Hindlimb muscle (tissue), 1 donor: ENCODE measurements at places on chromosomes 3 and 15. TPM values are rescaled to one million over a fixed set of nuclear protein-coding genes. Genes with fewer than 3 reads are reported as not detected.

- no peak for DNase-seq
Measured at GRCh38 chr15:75732177-75732808, 19.6 kb upstream of the CSPG4 start.

GRCh38 chr3:99429502-99429901, 208.9 kb upstream of the COL8A1 start:
- DNase-seq, result no peak

DNA sequence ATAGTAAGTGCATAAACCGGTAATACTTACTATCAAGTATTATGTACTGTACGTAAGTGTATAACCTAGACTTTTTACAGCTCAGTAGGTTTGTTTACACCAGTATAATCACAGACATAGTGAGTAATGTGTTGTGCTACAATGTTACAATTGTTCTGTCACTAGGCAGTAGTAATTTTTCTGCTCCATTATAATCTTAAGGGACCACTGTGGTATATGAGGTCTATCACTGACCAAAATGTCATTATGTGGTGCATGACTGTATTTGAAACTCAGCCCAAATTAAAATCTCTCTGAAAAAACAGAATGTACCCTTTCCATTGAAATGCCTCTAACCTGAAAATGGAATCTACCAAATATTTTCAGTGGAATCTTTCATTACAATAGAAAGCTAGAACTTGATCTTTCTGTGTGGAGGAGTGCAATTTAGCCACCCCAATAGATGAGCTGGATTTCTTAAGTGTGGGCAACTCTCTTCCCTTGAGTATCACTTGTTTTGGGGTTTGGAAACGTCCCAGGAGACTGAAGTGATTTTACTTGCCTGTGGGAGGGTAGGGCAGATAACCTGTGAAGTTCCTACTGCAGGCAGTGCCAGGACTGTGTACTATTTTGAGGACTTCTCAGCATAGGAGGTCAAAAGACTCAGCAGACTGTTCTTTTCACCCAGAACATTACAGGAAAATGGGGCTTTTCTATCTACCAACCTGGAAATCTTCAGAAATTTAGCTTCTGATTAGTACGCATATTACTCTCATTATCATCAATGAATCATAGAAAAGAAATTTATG, 50.9 kb downstream of the FAM98B start:
- DNase-seq, result no peak

DNA sequence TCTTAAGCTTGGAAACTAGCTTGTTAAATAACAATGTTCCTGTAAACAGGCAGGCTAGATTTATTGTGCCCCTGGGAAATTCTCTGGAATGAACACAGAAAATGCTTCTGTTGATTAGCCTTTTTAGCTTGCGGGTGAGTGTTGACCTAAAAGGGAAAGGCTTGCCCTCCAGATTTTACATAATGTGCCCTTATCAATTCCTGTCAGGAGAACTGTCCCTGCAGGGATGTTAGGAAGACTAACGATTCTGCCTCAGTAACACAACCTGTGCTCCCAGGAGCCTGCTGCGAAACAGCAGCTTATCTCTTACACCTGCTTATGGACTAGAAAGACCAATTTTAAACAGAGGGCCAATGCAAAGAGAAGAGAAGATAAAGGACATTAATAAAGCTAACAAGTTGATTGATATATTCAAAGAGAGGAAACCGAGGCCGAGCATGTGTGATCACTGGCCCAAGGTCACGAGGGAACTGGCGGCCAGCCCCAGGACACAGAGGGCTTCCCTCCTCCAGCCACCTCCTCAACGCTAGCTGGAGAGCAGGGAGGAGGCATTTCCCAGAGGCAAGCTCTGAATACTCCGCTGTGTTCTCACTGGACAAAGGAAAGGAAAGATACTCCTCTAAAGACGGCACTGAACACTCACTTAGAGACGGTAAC, 48.4 kb upstream of the TJP1 start:
- peak; percentile 7 for DNase-seq

GRCh38 chr3:102447272-102447671, 12.5 kb downstream of the ZPLD1 start:
- DNase-seq, result no peak

DNA sequence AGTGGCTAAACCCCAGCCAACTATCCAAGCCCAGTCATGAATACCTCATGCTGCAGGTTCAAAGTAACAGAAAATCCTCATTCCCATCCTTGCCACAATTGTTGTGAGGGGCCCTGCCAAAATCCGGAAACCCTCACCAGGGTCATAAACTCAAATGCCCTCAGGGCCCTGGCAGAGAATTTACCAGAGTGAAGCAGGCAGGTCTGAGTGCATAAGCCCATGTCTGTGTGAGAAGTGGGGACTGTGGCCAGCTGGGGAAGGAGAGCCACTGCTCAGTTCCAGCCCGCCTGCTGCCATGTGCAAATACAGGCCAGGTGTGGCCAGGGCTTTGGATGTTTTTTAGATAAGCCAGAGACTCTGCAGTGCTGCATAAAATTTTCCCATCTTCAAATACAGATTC, 7.0 kb downstream of the CEP152 start:
- DNase-seq, result no peak

DNA sequence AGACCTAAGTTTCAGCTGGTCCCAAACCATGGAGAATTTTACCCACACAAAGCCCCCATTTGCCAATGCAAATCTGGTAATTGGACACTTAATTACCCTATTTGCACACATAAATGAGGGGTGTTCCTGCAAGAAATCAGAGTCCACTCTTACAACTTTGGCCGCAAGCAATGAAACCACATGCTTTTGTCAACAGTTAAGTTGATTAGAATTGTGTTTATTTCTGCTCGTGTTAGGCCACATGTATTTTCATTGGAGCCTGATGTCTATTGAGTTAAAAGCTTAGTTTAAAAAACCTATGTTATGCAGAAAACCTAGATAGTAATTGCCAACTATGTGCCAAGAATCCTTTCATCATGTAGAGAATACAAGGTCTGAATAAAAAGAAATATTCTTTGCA, 153.8 kb upstream of the CMC1 start:
- no peak for DNase-seq

DNA sequence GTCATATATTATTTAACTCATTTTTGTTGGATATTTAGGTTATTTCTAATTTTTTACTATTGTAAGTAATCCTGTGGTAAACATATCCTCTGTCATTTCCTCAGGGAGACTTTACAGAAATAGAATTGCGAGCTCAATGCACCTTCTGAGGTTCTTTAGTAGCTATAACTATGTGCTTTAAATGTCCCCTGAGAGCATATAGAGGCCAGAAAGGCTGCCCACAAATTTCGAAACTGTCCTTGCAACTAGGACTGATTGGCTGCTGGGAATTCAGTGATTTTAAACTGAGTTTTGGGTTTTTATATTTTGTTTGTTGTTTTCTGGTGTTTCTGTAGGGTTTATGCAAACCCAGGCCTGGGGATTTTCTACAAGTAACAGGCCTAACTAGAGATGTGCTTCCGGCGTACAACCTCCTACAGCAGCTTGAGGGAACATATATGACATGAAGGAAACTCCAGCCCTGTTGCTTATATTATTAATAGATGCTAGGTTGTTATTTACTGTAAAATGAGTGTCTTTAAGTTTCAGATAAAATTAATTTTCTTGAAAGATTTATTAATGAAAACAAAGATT, 29.1 kb upstream of the P4HTM start:
- DNase-seq, result no peak

GRCh38 chr3:193921465-193921864, 214.5 kb upstream of the HES1 start:
- no peak for DNase-seq

GRCh38 chr15:72141171-72142084, 23.2 kb downstream of the SENP8 start:
- DNase-seq, result no peak

- DNase-seq, result no peak
Measured at GRCh38 chr15:87610366-87610765, 646.2 kb downstream of the NTRK3 start.

DNA sequence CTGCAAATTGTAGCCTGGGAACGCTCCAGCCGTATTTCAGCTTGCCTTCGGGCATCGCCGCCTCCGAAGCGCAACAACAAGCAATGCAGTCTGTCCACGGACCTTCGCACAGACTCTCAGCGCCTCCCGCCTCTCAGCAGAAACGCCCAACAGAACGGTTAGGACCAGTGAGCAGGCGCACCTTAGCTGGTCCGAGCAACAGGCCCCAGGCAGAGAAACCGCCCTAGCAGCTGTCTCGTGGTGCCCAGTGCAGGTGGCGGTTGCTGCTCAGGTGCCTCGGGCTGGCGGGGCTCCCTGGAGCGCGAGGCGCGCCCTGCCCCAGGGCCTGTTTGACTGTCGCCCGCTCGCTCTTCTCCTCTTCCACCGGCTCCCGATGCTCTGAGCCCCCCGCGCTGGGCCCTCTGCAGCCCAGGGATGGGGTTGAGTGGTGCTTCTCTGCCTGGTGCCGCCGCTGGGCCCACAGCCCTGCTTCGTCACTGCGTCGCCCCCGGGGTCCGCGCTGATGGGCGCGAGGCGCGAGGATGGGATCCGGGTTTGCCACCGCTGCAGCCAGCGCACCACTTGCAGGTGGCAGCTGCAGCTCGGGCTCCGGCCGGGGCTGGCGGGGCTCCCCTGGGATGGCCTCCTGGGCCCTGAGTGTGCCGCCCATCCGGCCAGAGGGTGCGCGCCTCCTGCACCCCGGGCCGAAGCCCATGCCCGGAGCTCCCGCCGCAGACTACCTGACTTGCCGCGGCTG, 268.4 kb upstream of the FRG2C start:
- DNase-seq, result no peak

DNA sequence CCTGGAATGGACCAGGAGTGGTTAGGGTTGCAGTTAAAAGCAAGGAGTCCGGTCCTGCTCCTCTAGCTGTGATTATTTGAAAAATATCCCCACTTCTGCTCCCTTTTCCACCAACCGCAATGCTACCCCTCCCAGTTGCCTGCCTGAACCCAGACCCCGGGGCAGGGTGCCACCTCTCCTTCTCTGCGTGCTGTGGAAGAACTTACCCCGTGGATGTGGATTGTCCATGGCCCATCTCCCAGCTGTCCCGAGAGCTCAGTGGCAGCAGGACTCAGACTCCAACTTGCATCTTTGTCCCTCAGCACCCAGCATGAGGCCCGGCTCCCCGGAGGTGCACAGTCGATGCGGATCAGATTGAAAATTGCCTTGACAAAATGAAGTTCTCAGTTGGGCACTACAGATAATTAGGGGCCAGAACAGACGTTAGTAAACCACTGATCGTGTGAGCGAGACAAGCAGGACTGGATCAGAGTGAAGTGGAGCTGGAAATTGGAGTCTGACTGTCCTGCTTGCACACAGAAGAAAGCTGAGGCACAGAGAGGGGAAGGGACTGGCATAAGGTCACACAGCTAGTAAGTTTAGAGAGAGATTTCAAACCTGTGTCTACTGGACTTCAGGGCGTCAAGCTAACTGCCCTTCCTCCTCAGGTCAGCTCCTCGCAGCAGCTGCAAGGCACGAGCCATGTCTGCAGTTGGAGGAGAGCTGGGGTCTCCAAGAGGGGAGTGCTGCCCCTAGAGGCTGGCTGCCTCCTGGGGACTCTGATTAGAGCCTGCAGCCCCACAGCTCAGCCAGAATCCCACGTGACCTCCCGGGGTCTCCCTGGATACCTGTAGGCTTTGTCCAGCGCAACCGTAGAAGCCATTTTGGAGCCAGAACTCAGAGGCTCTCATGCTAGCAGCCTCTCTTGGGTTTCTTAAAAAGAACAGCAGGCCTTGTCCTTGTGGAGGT, 14.7 kb downstream of the SLC6A1 start:
- DNase-seq, result no peak

- no peak for DNase-seq
Measured at GRCh38 chr3:129487183-129487867, 41.1 kb upstream of the RHO start.

GRCh38 chr3:128170866-128171516, 17.7 kb downstream of the EEFSEC start:
- DNase-seq, result peak; percentile 74

DNA sequence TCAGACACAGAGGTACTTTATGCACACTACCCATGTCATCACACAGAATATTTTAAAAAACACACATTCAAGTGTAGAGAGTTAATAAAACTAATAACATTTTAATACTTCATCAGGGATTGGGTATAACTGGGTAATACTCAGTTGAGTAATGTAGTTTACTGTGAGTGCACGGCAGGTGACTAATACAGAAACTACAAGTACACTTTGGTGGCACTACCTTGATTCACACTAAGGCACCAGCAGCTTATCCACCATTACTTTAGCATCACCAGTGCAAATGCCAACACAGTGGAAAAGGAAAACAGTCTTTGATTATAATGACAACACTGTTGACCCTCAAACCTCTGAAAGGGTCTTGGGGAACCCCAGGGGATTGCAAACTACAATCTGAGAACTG, 33.6 kb downstream of the ZNF280D start:
- DNase-seq, result no peak

DNA sequence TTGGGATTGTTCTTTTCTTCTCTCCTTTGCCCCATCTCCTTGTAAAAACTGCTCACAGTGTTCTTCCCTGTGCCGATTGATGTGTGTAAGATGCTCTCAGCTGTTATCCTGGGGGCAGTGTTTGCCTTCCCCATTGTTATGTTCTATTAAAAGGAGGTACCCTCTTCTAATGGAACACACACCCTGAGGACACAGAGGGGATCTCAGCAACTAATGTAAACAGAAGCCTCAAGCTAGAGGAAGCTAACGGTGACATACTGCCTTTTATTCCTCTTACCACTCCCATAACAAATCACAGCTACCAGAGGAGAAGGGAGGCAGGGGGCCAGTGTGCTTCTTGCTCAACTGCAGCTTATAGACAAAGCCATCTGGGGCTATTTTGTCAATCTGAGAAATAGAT, 2.2 kb downstream of the TAGLN3 start:
- no peak for DNase-seq

- no peak for DNase-seq
Measured at GRCh38 chr3:164845739-164846138, 232.6 kb downstream of the SI start.

DNA sequence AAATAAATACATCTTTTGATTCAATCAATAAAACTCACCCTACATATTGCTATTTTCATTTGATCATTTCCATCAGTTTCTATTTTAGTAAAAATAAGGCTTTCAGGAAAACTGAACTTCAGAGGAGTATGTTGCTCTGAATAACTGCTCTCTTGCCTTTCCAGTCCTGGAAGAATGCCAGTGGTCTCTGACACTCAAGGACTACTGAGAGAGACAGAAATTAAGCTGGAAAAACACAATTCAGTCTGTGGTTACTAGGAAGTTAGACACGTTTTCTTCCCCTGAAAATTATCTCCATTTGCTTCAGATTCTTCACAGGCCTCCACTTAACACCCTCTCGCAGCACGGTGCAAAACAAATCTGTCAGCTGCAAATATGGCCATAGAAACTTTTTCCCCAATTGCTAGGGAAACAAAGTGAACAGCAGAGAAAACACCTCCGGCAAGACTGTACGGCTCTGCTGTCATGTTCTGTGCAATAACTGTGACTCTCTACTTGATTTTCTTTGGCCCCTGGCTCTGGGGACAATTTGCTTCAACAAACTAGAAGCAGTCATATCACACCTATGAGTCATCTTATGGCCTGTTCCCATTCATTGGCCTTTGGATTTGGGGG, 353.0 kb downstream of the MAGI1 start:
- DNase-seq, result peak; percentile 35

- DNase-seq, result no peak
Measured at GRCh38 chr3:186255703-186256331, 106.2 kb downstream of the DGKG start.

Gene GRAMD1C
- 1.7 TPM for polyA plus RNA-seq

Gene PRTG
- polyA plus RNA-seq, result 2.3 TPM

Gene ASB14
- 1.1 TPM for polyA plus RNA-seq

Gene CFAP44
- polyA plus RNA-seq, result 4.7 TPM

Gene DLL4
- 16.7 TPM for polyA plus RNA-seq

Gene ZNF80
- 0.09 TPM for polyA plus RNA-seq

Gene SLC28A2
- 0.37 TPM for polyA plus RNA-seq

Gene EIF2B5
- 41.3 TPM for polyA plus RNA-seq

Gene CAMK2N2
- polyA plus RNA-seq, result not detected
